NCI-H510A treated with DMSO at 0.1 percent for 48 hours (cell line): ENCODE measurements at places on chromosomes 2 and 18.

- DNase-seq = peak; percentile 62
These were observed 500 bp downstream of the CCNYL1 start for GRCh38 chr2:207711750-207712530.

DNA sequence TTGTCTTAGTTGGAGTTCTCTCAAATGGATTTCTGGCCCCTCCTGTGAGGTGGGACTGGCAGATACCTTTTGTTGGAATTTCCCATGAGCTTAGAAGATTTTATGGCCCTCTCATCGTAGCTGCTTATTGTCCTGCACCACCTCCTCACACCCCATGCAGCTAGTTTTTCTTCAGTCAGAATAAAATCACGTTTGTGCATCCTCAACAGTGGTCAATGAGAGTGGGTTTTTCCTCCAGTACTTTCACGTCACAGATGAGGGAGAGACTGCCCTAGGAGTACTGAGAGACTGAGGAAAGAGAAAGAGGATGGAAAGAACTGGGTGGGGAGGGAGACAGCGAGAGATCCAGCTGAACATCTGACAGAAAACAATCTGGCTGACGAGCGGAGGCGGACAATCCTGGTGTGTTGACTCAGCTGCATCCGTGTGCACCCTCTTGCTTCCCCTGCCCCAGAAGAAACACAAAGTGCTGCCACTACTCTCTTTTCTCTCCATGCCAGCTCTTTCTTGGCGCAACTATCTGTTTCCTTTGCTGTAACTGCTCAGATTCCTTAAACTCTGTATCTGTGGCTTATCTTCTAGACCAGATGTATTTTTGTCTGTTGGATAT, 7.4 kb downstream of the RAPGEF4 start:
- DNase-seq = peak; percentile 98

DNA sequence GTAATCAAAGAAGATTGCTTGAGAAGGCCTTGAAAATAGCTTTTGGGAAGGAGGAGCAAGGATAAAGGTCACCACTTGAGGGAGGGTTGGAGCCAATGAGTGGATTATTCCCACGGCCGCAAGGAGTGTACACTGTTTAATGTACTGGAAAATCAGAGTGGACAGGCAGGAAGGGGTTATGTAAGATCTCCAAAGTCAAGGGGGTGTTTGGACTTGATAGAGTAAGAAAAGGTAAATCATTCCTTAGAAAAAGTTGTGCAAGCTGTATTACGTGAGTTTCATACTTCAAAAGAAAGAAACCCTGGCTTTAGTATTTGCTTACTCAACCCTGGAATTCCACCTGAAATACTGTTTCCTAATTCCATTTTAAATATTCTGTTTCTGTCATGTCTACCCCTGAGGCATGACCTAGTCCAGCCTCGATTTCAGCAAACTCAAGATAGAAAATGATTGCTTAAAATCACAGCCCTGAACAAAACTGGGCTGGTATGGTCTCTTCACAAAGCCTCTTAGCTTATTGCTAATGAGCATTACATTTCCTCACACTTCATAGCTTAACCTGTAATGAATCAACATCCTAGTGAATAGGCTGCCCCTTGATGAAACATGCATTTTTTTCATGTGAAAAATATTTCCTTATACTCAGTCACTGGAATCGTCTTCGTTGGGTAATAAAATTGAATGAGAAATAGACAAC, 1.1 kb downstream of the MREG start:
- peak; percentile 4 for DNase-seq

DNA sequence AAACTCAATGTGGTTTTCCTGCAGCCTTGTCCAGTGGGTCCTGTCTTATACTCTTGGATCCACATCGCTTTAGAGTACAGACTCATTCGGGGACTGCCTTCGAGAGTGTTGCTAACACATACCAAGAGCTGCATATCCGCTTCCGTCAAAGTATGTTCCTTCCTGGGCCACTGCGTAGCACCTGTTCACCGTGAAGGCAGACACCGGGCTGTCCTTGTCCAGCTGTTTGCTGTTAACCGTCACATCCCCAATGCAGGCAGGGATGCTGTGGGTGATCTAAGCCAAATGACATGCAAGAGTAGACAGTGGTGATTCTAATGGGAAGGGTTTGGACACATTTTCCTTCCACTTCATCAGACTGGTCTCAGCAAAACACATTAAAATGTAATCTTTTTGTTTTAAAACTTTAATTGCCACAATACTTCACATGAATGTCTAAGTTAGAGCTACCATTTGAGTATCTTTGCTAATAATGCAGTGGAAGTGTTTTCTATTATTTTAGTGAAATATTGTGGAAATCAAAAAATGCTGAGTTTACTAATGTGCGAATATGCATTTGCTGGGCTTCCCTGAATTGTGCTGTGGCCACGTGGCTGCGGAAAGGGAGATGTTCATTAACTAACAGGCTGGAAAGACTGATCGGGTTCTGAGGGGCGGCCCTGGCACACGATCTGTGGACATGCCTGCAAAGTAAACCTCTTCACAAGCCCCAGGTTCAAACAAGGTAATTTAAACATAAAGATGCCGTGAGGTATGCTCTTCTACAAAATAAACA, 169.1 kb downstream of the LAMA1 start:
- DNase-seq = peak; percentile 46

- DNase-seq = no peak
These were observed 208.7 kb downstream of the LOXHD1 start for GRCh38 chr18:46448347-46448746.

- DNase-seq = no peak
These were observed 62.8 kb downstream of the MEX3C start for GRCh38 chr18:51134721-51135120.

DNA sequence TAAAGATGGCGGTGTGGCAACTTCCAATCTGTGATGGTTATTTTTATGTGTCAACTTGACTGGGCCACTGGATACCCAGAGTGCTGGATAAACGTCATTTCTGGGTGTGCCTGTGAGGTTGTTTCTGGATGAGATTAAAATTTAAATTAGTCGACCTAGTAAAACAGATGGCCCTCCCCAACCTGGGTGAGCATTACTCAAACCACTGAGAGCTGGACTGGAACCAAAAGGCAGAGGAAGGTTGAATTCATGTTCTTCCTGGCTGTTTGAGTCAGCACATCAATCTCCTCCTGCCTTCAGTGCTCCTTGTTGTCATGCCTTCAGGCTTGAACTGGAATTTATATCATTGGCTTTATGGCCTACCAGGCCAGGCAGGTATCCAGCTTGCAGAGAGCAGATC, 190.8 kb upstream of the RGPD4 start:
- DNase-seq = no peak

- DNase-seq = no peak
These were observed 43.6 kb downstream of the QPCT start for GRCh38 chr2:37388074-37388473.

DNA sequence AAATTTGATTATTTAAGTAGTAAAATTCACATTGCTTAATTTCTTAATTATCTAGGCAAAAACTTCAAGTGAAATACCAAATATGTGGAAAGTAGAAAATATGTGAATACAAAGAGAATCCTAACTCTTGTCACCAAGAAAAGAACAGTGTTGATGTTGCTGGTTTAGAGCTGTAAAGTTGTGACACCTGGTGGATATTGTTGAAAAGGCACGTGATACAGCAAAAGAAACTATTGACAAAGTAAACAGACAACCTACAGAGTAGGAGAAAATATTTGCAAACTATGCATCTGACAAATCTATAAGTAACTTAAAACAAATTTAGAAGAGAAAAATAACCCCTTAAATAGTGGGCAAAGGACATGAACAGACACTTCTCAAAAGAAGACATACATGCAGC, 25.6 kb upstream of the ZC3H15 start:
- DNase-seq = peak; percentile 58

GRCh38 chr2:12001621-12002020, 255.2 kb downstream of the LPIN1 start:
- no peak for DNase-seq

GRCh38 chr2:67895227-67895941, 167.4 kb downstream of the C1D start:
- no peak for DNase-seq

GRCh38 chr18:23968638-23969604, 45.6 kb upstream of the TTC39C start:
- DNase-seq = no peak

DNA sequence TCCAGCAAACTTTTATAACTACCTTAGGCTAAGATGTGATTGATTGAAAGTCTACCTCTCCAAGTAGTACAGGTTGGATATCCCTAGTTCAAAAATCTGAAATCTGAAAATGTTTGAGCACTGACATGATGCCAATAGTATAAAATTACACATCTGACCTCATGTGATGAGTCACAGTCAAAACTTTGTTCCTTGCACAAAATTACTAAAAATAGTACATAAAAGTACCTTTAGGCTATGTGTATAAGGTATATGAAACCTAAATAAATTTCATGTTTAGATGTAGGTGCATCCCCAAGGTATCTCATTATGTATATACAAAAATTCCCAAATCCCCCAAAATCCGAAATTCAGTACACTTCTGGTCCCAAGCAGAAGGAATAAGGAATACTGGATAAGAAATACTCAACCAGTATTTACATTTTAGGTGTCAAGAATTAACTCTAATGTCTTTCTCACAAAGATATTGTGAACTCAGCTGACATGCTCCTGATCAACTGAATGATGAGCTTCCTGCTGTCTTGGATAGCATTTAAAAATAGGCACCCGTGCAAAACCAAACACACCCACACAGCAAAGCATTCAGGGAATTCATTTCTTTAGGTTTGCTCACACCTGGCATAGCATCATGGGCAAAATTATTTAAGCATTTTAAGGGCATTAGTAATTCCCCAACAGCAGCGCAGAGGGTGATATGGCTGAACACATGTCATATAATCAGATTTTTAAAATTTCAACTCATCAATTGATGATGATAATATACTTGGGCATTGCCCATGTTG, 497.4 kb upstream of the MEIS1 start:
- no peak for DNase-seq

GRCh38 chr2:169824373-169825333, at the start of gene METTL5:
TSS of gene METTL5 (minus strand) at chr2:169824905. CDS start at chr2:169824597, 308 bp downstream.
- peak; percentile 97 for DNase-seq

DNA sequence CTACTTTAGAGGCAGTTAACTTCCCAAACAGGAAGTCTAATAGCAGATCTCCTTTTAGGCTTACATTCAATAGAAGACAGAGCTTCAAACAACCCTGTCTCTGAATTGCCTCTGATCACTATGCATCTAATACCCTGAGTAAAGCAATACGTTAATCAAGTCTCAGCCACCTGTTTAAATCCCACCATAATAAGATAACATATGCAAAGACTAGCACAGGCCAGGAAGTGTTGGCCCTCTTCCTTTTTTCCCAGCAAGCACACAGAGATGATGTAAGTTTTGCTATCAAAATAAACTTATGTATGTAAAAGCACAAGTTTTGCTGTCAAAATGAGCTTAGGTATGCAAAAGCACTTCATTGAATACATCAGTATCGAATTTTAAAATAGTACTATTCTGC, 385.5 kb downstream of the RND3 start:
- no peak for DNase-seq

GRCh38 chr2:125745514-125745913, 910.4 kb upstream of the GYPC start:
- peak; percentile 68 for DNase-seq

- no peak for DNase-seq
These were observed 333.6 kb downstream of the METTL4 start for GRCh38 chr18:2237706-2238105.

GRCh38 chr2:13576406-13577036, 859.8 kb downstream of the TRIB2 start:
- no peak for DNase-seq

DNA sequence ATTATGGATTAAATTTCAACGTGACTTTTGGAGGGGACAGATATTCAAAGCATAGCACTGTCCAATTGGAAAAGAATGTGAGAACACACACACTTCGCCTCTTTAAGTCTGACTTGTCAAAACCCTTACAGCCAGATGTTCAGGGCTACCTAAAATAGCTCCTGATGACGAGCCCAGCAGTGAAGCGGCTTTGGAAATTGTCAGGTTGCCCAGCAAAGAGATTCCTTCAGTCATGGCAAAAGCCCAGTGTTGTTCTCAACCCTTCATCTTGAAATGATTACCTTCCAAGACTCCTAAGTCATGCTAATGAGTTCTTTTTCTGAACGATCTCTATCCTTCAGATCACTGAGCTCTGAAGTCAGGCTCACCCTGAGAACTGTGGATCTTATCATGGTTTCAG, 436.6 kb downstream of the LRATD1 start:
- DNase-seq = no peak

GRCh38 chr18:58671632-58672564, 633 bp downstream of the MALT1 start:
- DNase-seq = peak; percentile 67

GRCh38 chr18:45833846-45834245, 8.4 kb downstream of the SIGLEC15 start:
- no peak for DNase-seq

- DNase-seq = peak; percentile 72
These were observed 37.0 kb upstream of the TMEM18 start for GRCh38 chr2:714005-714741.

DNA sequence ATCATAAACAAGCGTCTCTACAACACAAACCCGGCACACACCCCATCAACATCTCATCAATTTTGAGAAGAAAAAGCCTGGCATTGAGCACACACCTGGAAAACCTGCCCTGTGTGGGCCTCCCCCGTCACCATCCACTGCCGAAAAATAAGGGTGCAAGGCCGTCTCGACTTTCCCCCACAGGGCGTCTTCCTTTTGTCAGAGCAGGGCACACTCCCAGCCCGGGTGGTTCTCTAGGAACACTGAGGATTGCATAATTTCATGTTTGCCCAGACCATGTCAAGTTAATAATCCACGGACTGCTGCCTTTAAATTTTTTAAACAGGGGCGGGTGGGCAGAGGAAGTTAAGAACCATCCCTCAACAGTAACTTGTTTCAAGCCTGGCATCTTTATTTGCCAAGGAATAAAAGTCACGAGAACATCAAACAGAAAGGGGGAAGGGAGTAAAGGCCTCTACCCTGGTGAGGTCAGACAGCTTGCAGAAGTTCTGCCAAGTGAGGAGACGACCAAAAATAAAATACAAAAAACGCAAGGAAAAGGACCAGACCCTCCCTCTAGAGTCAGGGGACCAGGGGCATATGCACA, 2.1 kb downstream of the TFCP2L1 start:
- DNase-seq = no peak

GRCh38 chr2:17863539-17863938, 14.9 kb upstream of the KCNS3 start:
- no peak for DNase-seq

DNA sequence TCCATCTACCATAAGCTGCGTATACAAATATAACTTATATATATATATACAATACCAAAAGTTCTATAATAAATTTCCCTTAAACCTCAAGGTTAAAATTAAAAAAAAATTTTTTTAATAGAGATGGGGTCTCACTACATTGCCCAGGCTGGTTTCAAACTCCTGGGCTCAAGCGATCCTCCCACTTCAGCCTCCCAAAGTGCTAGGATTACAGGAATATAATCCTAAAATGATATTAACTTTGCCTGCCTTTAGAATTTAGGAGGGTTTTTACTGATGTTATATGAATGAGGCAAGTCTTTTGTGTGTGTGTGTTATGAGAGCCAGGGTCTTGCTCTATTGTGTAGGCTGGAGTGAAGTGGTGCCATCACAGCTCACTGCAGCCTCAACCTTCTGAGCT, 49.2 kb downstream of the HNRNPLL start:
- no peak for DNase-seq
